Stimulated activated CD4-positive, alpha-beta T cell treated with anti-CD3 and anti-CD28 coated beads, Interleukin-1b, Interleukin-23, amount 100 ng/mL, for 1 hour (primary cell): ENCODE measurements at places on chromosomes 2 and 18.

GRCh38 chr2:196316050-196316430, 144.7 kb upstream of the STK17B start:
- DNase-seq = no peak

DNA sequence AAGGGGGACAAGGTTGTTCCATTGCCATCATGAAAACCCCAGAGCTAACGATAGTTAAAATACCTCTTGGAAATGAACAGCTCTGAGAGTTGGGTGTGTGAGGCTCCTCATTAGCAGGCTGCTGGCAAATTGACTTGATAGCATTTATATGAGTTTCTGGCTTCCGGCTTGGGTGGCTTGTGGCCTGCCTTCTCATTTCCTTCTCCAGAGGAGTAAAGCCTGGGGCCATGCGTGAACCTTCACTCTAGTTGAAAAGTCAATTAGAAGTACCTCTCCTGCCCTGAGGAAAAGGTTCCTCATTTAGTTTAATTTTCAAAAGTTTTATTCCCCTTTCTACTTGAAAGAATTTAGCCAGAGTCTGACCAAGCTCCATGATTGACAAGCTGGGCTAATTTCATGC, 67.1 kb downstream of the MGAT5 start:
- DNase-seq = no peak

DNA sequence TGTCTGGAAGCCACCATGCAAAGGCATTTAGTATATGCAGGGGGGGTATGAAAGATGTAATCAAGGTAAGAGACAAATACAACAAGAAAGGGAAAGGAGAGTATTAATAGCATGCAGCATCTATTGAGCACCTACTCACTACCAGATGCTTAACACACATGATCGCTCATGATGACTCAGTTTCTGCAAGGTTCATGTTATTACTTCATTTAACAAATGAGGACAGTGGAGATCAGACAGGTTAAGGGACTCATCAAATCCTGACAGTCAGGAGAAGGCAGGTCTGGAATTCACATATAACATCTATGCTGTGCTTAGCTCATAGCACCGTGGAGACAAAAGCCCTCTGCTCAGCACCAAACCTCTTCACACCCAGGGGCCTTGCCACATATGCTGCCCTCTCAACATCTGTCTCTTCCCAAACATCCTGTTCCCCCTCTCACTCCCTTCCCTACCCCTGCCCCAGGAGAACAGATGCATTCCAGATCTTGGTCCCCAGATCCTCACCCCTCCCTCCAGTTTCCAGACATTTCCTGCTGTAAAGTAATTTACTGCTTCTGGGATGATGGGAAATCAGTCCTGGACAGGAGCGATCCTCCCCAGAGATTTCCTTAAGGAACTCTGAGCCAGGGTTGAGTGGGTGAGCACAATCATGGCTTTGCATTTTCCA, 155.3 kb downstream of the ANTXR1 start:
- no peak for DNase-seq

DNA sequence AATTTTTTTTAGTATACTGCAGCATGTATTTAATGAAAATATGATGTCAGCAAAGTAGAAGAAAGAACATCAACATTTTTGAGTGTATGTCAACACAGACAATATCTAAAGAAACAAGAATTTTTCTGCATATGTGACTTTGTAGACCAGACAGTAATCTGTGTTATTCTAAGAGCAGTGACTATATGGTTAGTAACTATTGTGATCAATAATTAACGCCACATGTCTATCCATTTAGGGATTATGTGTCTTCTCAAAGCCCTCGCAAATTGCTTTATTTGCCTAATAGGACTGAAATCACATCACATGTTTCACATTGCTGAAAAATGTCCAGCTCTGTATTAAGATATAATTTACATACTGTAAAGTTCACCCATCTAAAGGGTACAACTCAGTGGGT, 107.8 kb downstream of the GFPT1 start:
- no peak for DNase-seq

DNA sequence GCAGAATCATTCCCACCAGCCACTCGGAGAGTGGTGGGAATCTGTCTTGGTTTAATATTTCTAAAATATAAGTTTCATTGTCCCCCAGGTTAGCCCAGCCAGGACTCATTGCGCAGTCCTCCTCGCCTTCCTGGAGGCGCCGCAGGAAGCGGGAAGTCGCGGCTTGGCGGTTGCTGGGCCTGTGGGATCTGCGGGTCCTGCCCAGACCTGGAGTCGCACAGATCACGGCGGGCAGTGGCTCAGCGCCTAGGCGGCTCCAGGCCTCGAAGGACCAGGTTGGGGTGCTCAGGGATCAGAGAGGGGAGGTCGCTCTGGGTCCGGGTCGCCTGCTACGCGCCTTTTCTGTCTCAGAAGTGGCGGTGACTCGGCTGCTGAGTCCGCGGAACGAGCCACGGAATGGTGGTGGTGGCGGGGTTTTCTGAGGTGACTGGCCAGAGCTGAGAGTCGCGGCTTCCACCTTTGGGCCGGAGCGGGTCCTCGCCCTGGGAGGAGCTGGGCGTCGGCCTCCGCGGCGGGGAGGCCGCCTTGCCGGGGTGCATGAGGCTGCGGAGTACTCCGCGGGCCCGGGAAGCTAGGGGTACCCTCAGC, 2.6 kb downstream of the HOXD3 start:
- DNase-seq = no peak

DNA sequence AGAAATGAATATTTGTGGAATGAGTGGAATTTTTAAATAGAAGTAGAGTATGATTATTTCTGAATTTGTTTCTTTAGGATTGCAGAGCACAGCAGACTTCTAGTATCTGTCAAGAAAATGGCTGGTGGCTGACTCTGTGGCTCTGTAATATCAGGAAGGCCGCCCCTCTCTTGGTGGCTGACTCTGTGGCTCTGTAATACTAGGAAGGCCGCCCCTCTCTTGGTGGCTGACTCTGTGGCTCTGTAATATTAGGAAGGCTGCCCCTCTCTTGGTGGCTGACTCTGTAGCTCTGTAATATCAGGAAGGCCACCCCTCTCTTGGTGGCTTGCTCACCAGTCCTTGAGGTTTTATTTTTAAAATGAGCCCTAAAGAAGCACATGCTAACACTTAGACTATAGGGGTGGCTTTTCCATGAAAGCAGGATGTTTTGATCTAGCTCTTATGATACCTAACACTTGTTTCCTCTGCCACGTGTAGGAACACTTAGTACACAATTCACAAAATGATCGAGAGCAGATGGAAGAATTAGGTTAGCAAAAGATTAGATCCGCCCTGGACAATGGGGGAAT, 85.1 kb upstream of the TTC39C start:
- no peak for DNase-seq

- no peak for DNase-seq
Measured at GRCh38 chr2:191266201-191266600, 21.0 kb downstream of the MYO1B start.

GRCh38 chr2:174682007-174682577, 82.2 kb downstream of the CHRNA1 start:
- peak; percentile 28 for DNase-seq

GRCh38 chr2:53949457-53949856, 21.3 kb downstream of the PSME4 start:
- no peak for DNase-seq

- DNase-seq = no peak
Measured at GRCh38 chr2:145543155-145543554, 1023.2 kb upstream of the ZEB2 start.

DNA sequence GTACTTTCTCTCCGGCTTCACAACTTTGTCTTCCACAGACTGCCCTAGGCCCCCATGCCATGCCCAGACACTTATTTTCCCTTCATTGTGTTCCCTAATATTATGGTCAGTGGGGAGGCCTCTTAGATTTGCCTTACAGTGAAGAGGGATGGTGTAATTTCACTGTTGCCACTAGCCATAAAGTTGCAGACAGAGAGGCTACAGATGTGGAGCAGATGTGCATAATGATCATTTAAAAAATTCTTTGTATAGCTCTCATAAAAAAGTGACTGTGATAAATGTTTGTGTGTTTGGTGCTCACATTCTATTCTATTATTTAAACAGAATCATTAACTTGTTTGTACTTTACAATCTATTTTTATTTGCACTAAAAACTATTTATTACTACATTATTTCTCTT, 67.5 kb upstream of the FN1 start:
- DNase-seq = no peak

DNA sequence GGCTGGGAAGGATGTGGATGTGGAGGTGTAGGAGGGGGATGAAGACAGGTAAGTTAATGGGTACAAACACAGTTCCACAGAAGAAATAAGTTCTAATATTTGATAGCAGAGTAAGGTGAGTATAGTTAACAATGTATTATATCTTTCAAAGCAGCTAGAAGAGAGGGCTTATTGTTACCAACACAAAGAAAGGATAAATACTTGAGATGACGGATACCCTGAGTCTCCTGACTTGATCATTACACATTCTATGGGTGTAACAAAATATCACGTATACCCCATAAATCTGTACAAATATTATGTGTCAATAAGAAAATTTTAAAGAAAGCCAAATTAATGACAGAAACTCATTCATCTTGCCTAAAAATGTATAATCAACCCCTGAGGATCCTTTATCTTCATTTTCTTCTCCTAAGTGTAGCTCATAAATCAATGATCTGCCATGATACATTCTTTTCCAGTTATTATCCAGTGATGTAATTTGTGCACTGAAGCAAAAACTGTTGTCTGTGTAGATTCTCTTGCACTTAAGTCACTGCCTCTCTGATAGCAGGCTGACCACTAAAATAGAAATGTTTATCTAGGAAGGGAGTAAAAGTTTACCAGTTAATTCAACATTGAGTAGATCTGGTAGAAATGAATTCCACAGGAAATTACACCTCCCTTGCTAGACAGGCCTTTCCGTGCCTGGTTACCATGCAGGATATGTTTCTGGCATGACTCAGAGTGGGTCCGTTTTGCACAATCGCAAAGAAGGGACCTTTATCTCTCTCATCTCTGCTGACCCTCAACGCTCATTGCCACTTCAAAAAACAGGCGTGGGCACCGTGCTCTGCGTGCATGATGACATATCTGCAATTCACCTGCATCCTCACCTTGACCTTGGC, 249.7 kb upstream of the NCKAP5 start:
- no peak for DNase-seq

GRCh38 chr2:118807668-118808428, 39.6 kb downstream of the EN1 start:
- DNase-seq = no peak

- DNase-seq = no peak
Measured at GRCh38 chr18:12315911-12316310, 7.9 kb downstream of the TUBB6 start.

DNA sequence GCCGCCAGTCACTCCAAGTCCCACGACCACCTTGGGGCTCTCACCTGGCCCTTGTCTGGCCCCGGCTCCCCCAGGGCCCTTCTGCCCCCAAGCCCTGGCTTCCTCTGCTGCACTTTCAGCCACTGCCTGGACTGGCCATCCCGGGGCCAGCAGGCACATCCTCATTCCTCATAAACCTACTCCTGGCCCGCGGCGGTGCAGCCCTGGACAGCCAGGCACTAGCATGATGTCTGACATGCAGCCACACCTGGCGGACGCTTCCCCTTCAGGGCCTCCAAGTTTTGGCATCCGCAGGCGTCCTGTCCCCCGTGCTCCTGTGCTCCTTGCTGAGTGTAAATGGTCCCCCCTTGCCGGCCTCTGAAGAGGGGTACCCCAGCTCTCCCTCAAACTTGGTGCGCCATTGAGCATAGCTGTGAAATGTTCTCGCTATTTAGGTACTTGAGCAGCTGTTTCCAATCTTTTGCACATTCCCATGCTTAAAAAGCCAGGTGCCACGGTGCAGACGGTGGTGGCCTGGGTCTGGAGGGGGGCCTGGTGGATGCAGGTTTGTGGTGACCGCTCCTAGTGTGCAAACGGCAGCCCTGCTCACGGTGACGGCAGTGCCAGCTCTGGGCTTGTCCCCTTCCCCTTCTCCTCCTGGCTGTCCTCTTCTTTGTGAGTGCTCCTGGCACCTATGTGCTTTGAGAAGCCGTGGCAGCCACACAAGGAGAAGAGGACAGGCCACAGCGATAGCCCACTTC, 123.8 kb downstream of the MBP start:
- no peak for DNase-seq

DNA sequence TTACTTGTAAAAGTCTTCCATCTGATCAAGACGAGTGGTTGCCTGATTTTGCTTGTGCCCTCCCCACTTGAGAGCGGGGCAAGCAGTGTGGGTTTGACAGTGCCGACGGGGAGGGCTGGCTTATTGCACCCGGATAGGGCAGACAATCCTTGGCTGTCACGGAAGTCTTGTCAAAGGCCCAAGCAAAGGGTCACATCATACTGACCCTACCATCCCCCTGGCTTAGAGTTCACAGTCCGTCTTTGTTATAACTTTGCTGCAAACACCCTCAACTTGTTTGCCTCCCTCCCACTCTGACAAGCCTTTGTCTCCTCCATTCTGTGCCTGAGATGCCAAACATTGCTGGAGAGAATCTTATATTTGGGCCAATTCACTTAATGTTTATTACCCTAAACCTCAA, 165.9 kb upstream of the MSH6 start:
- DNase-seq = no peak

DNA sequence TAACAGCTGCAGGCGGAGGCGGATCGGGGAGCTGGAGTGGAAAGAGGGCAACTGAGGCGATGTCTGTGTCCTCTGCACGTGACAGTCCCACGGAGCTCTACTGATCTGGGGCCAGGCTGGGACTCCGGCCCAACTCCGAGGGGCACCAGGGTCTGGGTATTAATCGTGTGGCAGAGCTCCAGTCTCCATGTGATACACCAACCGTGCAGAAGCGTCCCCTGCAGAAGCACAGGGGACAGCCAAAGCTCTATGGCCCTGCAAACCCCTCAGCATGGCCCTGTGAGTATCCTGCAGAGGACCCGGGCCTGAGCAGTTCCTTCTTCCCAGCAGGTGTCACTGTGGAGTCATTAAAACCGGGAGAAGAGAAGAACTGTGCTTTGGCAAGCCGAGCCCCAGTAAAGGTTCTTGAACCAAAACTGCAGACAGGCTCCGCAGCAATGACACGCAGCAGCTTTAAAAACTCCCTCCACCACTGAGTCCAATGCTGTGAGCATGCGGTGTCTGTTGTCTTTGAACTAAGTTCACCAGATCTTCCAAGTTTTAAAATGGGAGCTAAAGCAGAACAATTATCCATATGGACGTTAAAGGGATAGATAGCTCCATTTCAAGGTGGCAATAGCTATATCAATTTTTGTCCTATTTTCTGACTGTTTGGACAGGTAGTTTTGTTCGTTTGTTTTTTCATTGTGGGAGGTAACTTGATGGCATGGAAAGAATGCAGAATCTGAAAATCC, 79.4 kb downstream of the TMEM182 start:
- DNase-seq = no peak

GRCh38 chr18:21914739-21915319, 174.2 kb downstream of the MIB1 start:
- DNase-seq = no peak

GRCh38 chr18:46555724-46556123, 101.3 kb downstream of the LOXHD1 start:
- DNase-seq = no peak
